Breast epithelium (tissue), 4 donors: ENCODE measurements at places on chromosomes 4 and X. TPM values are rescaled to one million over a fixed set of nuclear protein-coding genes. Genes with fewer than 3 reads are reported as not detected.

GRCh38 chr4:82975792-82976191, 34.8 kb downstream of the LIN54 start:
- H3K36me3 ChIP-seq, result no peaks in the 10 kb centered on the region
- H3K27me3 ChIP-seq, result no peaks in the 10 kb centered on the region
- H3K4me1 ChIP-seq, result no peaks in the 10 kb centered on the region
- no peak overlapping the region for H3K27ac ChIP-seq

RTL5 gene
- total RNA-seq, result 3.3 TPM

PFKFB1 gene
- total RNA-seq, result 3.1 TPM

MEPE gene
- total RNA-seq, result not detected

DNA sequence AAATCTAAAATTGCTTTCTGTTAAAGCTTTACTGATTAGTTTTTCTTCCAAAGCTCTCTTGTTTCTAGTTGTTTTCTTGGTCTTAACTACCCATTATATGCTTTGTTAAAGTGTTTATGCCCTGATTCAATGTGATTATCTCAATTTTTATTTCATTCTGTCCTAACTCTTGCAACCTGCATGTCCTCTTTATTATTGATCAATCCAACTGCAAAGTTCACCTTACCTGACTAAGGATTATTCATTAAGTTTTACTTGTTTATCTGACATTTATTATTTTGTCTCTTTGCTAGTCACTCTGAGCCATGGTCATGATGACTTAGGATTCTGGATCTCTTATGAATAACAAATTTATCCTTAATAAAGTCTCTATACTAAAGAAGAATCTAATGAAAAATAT, 15.8 kb downstream of the UGT2B10 start:
- no peaks in the 10 kb centered on the region for H3K36me3 ChIP-seq
- no peak overlapping the region for H3K4me3 ChIP-seq

- no peaks in the 10 kb centered on the region for H3K36me3 ChIP-seq
- H3K27ac ChIP-seq, result no peak overlapping the region
- H3K4me1 ChIP-seq, result no peaks in the 10 kb centered on the region
- peaks cover 54% of the 10 kb centered on the region for H3K27me3 ChIP-seq
- DNase-seq, result no peak
Observed at GRCh38 chrX:619451-619811, 11.2 kb upstream of the SHOX start.

PARM1 gene
- 18.0 TPM for total RNA-seq

GRCh38 chrX:132738951-132739350, 219.5 kb downstream of the HS6ST2 start:
- no peak overlapping the region for H3K4me3 ChIP-seq
- no peaks in the 10 kb centered on the region for H3K36me3 ChIP-seq
- no peak overlapping the region for H3K27ac ChIP-seq
- peaks cover 58% of the 10 kb centered on the region for H3K27me3 ChIP-seq

GRCh38 chr4:25160714-25161592, 704 bp upstream of the SEPSECS start:
- no peak for DNase-seq
- peak overlapping the region; percentile 97 for H3K27ac ChIP-seq
- H3K4me1 ChIP-seq, result no peaks in the 10 kb centered on the region
- no peaks in the 10 kb centered on the region for H3K36me3 ChIP-seq

DNA sequence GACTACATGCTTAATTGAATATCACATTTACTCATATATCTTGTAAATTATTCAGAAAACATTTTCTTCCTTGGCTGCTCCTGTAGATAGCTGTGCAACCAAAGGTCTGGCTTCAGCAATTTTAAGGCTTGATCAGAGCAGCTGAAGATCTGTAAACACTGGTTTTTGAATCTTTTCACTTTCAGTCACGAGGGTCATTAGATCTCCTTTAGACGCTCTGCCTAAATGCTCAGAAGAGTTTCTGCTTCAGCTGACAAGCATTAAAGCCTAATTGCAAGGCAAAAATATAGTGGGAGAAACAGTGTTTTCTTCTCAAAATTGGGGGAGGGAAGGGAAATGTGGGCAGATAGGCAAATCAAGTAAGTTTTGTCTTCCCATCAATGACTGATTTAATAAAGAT, 25.7 kb downstream of the TRPC5 start:
- no peaks in the 10 kb centered on the region for H3K4me1 ChIP-seq
- no peak for DNase-seq
- peaks cover 63% of the 10 kb centered on the region for H3K27me3 ChIP-seq
- H3K27ac ChIP-seq, result no peak overlapping the region
- no peak overlapping the region for H3K4me3 ChIP-seq

VCX3B gene
- total RNA-seq, result not detected

DNA sequence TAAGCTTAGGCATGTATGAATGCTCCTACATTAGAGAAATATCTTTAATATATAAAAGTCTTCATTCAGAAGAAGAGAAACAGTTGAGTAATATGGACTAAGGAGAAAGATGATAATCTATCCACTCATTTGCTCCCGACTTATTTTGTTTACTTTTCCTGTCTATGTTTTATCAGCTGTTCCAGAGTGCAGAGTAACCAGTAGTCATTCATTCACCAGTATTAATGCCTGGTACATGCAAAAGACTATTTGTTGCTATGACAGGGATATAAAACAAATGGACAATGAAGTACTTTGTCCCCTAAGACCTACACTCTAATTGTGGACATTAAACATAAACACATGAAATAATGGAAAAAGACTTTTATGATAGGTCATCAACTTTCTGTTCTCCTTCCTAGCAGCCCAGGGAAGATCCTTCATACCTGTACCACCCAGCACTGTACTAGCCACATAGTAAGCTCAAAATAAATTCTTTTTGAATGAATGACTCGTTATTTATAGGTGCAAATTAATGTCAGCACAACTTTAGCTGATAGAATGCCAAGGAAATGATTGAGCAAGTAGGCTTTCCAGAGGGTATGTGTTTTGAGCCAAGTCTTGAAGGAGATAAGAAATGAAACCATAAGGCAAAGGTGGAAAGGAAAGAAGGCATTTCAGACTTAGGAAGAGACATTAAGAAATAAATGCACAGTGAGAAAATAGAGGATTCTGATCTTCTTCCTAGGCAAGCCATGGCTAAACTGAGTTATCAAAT, 45.0 kb upstream of the IL13RA1 start:
- no peaks in the 10 kb centered on the region for H3K36me3 ChIP-seq
- H3K27ac ChIP-seq, result no peak overlapping the region
- no peak overlapping the region for H3K4me3 ChIP-seq
- peaks cover 3% of the 10 kb centered on the region for H3K27me3 ChIP-seq
- H3K4me1 ChIP-seq, result no peaks in the 10 kb centered on the region
- no peak for DNase-seq

GPM6B gene
- total RNA-seq, result 81.7 TPM
